ENCODE measurements at places on chromosomes 6 and 20. TPM values are rescaled to one million over a fixed set of nuclear protein-coding genes. Genes with fewer than 3 reads are reported as not detected.

RSPO3 gene
- 34.4 TPM for total RNA-seq

CCDC167 gene
- total RNA-seq, result 35.9 TPM

PHF3 gene
- total RNA-seq, result 73.8 TPM

AVP gene
- total RNA-seq, result not detected

MAS1 gene
- 0.25 TPM for total RNA-seq

TCP11 gene
- 0.25 TPM for total RNA-seq

TBX18 gene
- 5.4 TPM for total RNA-seq

TTBK1 gene
- 15.0 TPM for total RNA-seq

KCNQ5 gene
- total RNA-seq, result 17.2 TPM

ZBP1 gene
- not detected for total RNA-seq

BRPF3 gene
- 20.4 TPM for total RNA-seq

CFAP61 gene
- 2.5 TPM for total RNA-seq

FAM120B gene
- 36.4 TPM for total RNA-seq

DOP1A gene
- total RNA-seq, result 69.1 TPM

PRR18 gene
- total RNA-seq, result 0.25 TPM

LY6G6F gene
- total RNA-seq, result not detected

HAO1 gene
- not detected for total RNA-seq

SS18L1 gene
- 64.7 TPM for total RNA-seq

FHL5 gene
- 0.74 TPM for total RNA-seq

FRS3 gene
- total RNA-seq, result 10.3 TPM

ZNF343 gene
- 10.1 TPM for total RNA-seq

TRIM38 gene
- 0.49 TPM for total RNA-seq

FOXO3 gene
- 42.8 TPM for total RNA-seq

MACROD2 gene
- 41.8 TPM for total RNA-seq

DUSP15 gene
- 4.4 TPM for total RNA-seq
